ENCODE measurements at places on chromosomes 7 and 10. TPM values are rescaled to one million over a fixed set of nuclear protein-coding genes. Genes with fewer than 3 reads are reported as not detected.

Gene NRP1
- 421 TPM for total RNA-seq

Gene CDHR3
- total RNA-seq: 5.2 TPM

Gene SYT15
- total RNA-seq: 0.43 TPM

Gene LRGUK
- total RNA-seq: under 0.01 TPM

Gene TBXAS1
- total RNA-seq: 0.66 TPM
